Natural killer cell (primary cell): ENCODE measurements at places on chromosomes 3 and 15. TPM values are rescaled to one million over a fixed set of nuclear protein-coding genes. Genes with fewer than 3 reads are reported as not detected.
A peak's percentile ranks its signal among the peaks of the same experiment; 100 is the strongest.

GRCh38 chr3:132325103-132325606 lies 7.9 kb downstream of the ACP3 start:
- H3K4me3 ChIP-seq, result no peak overlapping the region
- DNase-seq, result no peak
- no peaks in the 10 kb centered on the region for H3K36me3 ChIP-seq
- H3K4me1 ChIP-seq, result no peaks in the 10 kb centered on the region
- H3K27me3 ChIP-seq, result no peaks in the 10 kb centered on the region

DNA sequence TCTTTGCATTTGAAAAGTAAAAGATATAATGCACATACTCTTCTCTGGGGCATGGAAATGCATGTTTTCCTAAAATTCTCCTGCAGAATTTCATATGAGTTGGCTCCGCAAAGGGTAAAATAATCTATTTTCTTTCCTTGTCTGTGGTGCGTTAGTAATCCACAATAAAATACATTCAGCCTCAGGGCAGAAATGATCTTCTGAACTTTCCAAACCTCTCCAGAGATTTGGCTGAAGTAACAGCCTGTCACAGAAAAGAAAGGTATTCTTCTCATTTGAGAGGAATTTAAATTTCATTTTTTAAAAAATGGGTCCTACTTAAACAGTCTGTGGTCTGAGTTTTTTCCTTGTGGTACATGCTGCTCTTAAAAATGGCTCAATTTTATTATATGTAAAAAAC lies 182.7 kb upstream of the DCBLD2 start:
- no peaks in the 10 kb centered on the region for H3K4me1 ChIP-seq
- no peak overlapping the region for H3K27ac ChIP-seq
- H3K27me3 ChIP-seq, result no peaks in the 10 kb centered on the region
- H3K4me3 ChIP-seq, result no peak overlapping the region
- DNase-seq, result no peak

- no peaks in the 10 kb centered on the region for H3K36me3 ChIP-seq
- H3K27ac ChIP-seq, result peak overlapping the region; percentile 59
- H3K4me1 ChIP-seq, result peaks cover 37% of the 10 kb centered on the region
- no peaks in the 10 kb centered on the region for H3K27me3 ChIP-seq
- no peak overlapping the region for H3K4me3 ChIP-seq
- DNase-seq, result peak; percentile 28
Measured at GRCh38 chr3:58471025-58471887, 20.6 kb upstream of the KCTD6 start.

DNA sequence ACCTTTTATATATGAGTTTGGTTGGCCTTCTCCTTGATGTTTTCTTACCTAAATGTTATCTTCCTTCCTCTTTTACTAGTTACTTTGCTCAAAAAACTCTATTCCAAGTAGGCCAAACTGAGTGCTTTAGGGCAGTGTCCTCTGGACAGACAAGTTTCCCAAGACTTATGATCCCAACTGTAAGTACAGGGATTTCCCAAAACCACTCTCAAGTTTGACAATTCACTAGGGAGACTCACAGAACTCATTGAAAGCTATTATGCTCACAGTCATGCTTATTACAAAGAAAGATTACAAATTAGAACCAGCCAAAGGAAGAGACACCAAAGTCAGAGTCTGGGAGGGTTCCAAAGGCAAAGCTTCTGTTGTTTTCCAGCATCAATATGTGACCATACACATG lies 534.2 kb upstream of the ALCAM start:
- no peak overlapping the region for H3K4me3 ChIP-seq
- no peaks in the 10 kb centered on the region for H3K36me3 ChIP-seq
- DNase-seq, result no peak
- no peaks in the 10 kb centered on the region for H3K4me1 ChIP-seq
- H3K27ac ChIP-seq, result no peak overlapping the region
- H3K27me3 ChIP-seq, result no peaks in the 10 kb centered on the region

The RFX7 gene
- 37.4 TPM for total RNA-seq

DNA sequence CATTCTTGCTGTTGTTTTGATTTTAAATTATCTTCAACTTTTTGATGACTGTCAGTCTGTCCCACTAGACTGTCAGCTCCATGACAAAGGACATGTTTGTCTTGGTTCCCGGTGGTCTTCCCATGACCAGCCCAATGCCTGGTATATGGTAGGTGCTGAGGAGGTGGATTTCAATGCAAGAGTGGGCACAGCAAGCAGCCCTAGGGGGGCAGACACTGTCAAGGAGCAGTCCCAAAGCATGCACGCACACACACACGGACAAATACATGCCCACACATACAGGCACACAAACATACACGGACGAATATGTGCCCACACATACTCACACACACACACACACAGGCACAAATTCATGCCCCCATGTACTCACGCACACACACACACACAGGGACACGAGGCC lies 12.0 kb downstream of the KLF15 start:
- no peaks in the 10 kb centered on the region for H3K4me1 ChIP-seq
- no peaks in the 10 kb centered on the region for H3K36me3 ChIP-seq
- H3K27ac ChIP-seq, result no peak overlapping the region
- H3K27me3 ChIP-seq, result no peaks in the 10 kb centered on the region

The CPA3 gene
- total RNA-seq, result not detected

DNA sequence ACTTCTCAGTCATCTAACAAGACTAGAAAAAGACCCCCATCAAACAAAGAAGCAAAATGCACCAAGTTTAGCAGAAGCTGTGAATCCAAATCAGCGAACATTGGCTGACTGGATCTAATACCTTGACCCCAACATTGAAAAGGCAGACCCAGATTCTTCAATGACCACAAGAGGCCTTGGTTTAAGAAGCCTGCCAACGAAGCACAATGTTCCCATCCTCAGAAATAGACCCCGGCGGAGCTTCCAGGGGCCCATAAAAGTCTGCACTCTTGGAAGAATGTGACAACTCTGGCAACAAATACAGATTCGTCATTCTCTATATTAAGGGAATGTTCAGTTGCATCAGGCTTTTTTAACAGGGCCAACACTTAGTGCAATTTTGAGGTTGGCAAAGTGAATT lies 112.8 kb upstream of the BCL6 start:
- H3K27ac ChIP-seq, result no peak overlapping the region
- no peaks in the 10 kb centered on the region for H3K4me1 ChIP-seq

The NR1D2 gene
- total RNA-seq, result 92.1 TPM

DNA sequence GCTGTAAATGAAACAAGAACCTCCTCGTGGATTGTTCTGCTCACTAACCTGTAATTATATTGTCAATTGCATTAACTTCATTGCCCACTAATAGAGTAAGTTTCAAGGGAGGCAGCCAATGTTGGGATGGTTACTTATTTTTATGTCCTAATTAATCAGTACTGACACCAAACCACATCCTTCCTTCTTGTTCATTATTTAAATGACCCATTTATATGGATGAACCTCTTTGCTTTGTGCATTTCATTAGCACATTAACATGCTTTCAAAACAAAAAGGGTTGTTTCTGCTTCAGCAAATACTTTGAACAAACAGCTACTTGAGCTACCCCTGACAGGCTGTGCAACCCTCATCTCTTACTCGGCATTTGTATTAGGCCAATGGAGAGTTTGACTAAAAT lies 374.2 kb downstream of the MECOM start:
- no peak for DNase-seq
- H3K27ac ChIP-seq, result no peak overlapping the region
- H3K4me1 ChIP-seq, result no peaks in the 10 kb centered on the region
- H3K4me3 ChIP-seq, result no peak overlapping the region
- H3K27me3 ChIP-seq, result no peaks in the 10 kb centered on the region
- no peaks in the 10 kb centered on the region for H3K36me3 ChIP-seq

DNA sequence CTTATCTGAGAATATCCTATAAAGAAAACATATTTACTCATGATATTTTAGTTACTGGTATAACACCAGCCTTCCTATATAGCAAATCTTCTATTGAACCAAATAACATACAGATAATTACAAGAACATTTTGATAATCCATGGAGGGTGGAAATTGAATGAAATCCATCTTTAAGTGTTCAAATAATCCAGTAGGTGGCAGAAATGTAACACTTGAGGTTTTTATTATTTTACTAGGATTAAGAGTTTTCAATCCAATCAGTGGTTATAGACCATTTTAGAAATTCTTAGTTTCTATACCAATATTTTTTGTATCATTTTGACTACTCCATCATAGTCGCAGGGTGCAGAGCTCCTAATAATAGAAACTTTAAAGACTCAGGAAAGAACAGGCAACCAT lies 101.9 kb upstream of the KCNH8 start:
- no peak for DNase-seq
- H3K27me3 ChIP-seq, result no peaks in the 10 kb centered on the region
- no peaks in the 10 kb centered on the region for H3K4me1 ChIP-seq
- H3K4me3 ChIP-seq, result no peak overlapping the region
- H3K27ac ChIP-seq, result no peak overlapping the region

GRCh38 chr3:123725652-123726400 lies 141.0 kb upstream of the HACD2 start:
- H3K36me3 ChIP-seq, result no peaks in the 10 kb centered on the region
- no peak overlapping the region for H3K27ac ChIP-seq
- no peak for DNase-seq
- H3K4me3 ChIP-seq, result no peak overlapping the region
- no peaks in the 10 kb centered on the region for H3K27me3 ChIP-seq
- H3K4me1 ChIP-seq, result no peaks in the 10 kb centered on the region

DNA sequence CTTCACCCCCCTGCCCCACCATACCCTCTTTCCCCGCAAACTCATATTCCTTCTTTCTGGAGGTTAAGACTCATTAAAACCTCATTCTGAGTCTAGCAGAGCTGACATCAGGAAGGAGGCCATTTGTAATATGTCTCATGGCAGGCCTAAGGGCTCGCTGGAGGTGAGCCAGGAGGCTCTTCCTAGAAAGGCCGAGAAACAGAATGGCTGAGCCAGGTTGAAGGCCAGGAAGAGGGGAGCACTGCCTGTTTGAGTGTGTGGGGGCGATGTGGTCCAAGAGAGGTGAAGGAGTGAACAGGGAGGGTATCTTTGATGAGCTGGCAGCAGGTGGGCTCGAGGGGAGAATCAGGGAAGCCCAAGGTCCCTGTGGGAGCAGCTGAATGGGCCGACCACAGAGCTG lies 317.3 kb downstream of the TLE3 start:
- no peaks in the 10 kb centered on the region for H3K4me1 ChIP-seq
- H3K27ac ChIP-seq, result no peak overlapping the region
- no peaks in the 10 kb centered on the region for H3K36me3 ChIP-seq
- no peak overlapping the region for H3K4me3 ChIP-seq

The SNX1 gene
- total RNA-seq, result 141 TPM

The TIPIN gene
- total RNA-seq, result 5.3 TPM

DNA sequence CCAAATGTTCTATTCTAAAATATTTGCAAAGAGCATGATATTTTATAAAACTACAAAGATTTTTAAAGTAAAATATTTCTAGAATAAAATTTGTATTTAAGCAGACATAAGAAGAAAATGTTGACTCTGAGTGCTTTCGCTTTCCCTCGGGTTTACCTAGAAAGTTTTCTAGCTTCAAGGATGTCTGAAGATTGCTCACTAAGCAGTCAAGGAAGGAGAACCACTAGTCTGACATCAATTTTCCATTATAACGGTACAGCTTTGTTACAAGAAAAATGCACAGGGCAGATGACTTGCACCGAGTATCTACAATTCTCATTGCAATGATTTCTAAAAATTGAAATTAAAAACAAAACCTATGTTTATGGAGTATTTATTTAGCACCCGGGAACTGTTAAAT lies 14.2 kb downstream of the GPR15 start:
- no peaks in the 10 kb centered on the region for H3K36me3 ChIP-seq
- no peaks in the 10 kb centered on the region for H3K27me3 ChIP-seq
- peaks cover 14% of the 10 kb centered on the region for H3K4me1 ChIP-seq
- no peak overlapping the region for H3K4me3 ChIP-seq
- no peak overlapping the region for H3K27ac ChIP-seq

The FAM81A gene
- not detected for total RNA-seq

GRCh38 chr15:39145854-39146625 lies 434.8 kb upstream of the THBS1 start:
- no peak overlapping the region for H3K4me3 ChIP-seq
- H3K27me3 ChIP-seq, result no peaks in the 10 kb centered on the region
- no peaks in the 10 kb centered on the region for H3K36me3 ChIP-seq
- H3K4me1 ChIP-seq, result no peaks in the 10 kb centered on the region
- no peak overlapping the region for H3K27ac ChIP-seq
- no peak for DNase-seq

The ANP32A gene
- 133 TPM for total RNA-seq

The IL5RA gene
- 0.34 TPM for total RNA-seq

- no peaks in the 10 kb centered on the region for H3K36me3 ChIP-seq
- no peaks in the 10 kb centered on the region for H3K27me3 ChIP-seq
- DNase-seq, result no peak
- no peaks in the 10 kb centered on the region for H3K4me1 ChIP-seq
- no peak overlapping the region for H3K4me3 ChIP-seq
Measured at GRCh38 chr3:126423191-126424038, 28.7 kb downstream of the CFAP100 start.

The SCG3 gene
- total RNA-seq, result not detected

The FRMD5 gene
- total RNA-seq, result not detected

DNA sequence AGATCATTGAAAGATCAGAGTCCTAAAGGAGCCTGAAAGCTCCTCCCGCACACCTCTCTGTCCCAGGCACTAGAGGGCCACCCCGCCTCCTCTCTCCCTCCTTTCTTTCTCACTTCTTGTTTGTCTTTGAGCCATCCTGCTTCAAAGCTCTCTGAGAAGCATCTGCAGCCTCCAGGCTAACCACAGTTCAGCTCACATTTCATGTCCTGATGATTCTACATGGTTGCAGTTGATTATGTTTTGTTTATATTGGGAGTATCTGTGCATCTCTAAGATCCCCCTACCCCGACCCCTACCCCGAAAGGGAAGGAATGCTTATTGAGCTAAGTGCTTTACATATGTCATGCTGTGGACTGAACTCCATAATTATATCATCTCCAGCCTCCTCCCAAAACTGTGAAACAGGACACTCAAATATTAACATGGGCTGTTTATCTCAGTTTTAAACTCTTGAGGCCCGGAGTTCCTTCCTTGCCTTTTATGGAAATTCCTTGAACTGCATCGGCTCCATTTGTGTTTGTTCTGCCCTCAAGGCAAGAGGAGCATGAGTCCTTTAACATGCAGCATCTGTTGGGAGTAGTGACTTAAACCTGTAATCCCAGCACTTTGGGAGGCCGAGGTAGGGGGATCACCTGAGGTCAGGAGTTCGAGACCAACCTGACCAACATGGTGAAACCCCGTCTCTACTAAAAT lies 30.9 kb downstream of the MGLL start:
- no peak overlapping the region for H3K4me3 ChIP-seq
- no peak overlapping the region for H3K27ac ChIP-seq
- H3K27me3 ChIP-seq, result no peaks in the 10 kb centered on the region

- no peaks in the 10 kb centered on the region for H3K27me3 ChIP-seq
- H3K4me1 ChIP-seq, result peaks cover 16% of the 10 kb centered on the region
- DNase-seq, result peak; percentile 24
- H3K36me3 ChIP-seq, result no peaks in the 10 kb centered on the region
- peak overlapping the region; percentile 58 for H3K27ac ChIP-seq
Measured at GRCh38 chr3:58899159-58899952, 150.5 kb downstream of the CFAP20DC start.

The MME gene
- total RNA-seq, result 0.16 TPM

DNA sequence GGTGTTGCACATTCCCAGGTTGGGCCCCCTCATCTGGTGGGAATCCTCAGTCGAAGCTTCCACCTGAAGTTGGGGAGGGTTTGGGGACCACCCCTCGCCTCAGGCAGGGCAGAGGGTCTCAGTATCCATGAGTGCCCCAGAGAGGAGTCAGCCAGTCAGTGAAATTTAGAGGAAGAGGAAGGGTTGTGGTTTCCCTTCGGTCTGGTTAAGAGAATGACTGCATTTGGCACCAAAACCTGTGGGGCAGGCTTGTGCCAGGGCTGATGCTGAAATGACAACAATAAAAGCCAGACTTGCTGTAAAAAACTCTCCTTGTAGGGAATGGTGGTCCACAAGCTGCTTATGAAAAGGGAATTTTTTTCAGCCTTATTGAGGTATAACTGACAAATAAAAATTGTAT lies 22.6 kb downstream of the LMCD1 start:
- no peaks in the 10 kb centered on the region for H3K27me3 ChIP-seq
- H3K4me1 ChIP-seq, result peaks cover 2% of the 10 kb centered on the region
- no peak overlapping the region for H3K4me3 ChIP-seq
- no peaks in the 10 kb centered on the region for H3K36me3 ChIP-seq
- no peak for DNase-seq
